ENCODE measurements at places on chromosomes 7 and 10.

- DNase-seq = no peak
These were observed 49.5 kb downstream of the ZNF37A start for GRCh38 chr10:38143587-38143986.

DNA sequence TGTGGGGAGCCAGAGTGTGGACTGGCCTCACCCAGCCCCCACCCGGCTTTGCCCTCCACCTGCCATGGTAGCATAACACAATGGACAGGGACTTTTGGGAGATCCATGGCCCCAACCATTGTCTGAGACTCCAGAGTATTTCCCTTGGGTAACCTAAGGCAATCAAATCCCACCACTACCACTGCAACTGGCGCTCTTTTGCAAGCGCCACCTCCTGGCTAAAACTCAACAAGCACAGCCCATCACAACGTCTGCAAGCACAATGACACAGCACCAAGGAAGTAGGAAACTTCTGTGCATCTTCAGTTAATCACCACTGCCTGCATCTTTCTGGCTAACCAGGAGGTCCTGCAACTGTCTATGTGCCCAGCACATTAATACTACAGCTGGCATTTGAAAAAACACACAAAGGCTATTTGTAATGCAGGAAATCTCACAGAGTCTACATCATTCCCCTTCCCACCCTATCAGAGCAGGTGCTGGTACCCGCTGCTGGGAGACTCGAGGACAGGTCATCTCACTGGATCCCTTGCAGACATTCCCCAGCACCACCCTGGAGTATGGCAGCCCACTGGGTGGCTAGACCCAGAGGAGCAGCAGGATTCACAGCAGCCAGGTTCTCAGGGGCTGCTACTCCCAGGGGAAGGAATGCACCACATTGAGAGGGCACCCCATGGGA, 27.7 kb downstream of the ANKRD26 start:
- DNase-seq = no peak

DNA sequence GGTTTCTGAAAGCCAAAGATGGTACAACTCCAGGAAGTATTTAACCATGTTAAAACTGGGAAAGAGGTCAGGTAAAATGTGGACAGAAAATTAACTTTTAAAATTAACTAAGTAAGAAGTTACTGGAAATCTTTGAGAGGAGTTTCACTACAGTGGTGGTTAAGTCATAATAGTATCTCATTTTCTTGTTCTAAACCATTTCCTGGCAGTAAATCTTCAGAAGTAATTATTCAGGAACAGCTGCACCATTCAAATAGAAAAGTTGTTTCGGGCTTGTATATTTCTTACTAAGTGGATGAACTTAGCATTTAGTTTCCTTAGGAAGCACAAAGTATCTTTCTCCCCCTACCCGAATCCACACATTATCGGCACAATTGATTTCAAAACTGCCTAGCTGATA, 27.1 kb downstream of the COPG2 start:
- DNase-seq = no peak

GRCh38 chr7:4737300-4737699, 38.1 kb upstream of the AP5Z1 start:
- no peak for DNase-seq

- no peak for DNase-seq
These were observed 41.8 kb upstream of the C10orf71 start for GRCh38 chr10:49257154-49257553.

Measured in fibroblast of skin of abdomen (primary cell).